Gastrocnemius medialis (tissue), 4 donors: ENCODE measurements at places on chromosomes 11 and 22.

DNA sequence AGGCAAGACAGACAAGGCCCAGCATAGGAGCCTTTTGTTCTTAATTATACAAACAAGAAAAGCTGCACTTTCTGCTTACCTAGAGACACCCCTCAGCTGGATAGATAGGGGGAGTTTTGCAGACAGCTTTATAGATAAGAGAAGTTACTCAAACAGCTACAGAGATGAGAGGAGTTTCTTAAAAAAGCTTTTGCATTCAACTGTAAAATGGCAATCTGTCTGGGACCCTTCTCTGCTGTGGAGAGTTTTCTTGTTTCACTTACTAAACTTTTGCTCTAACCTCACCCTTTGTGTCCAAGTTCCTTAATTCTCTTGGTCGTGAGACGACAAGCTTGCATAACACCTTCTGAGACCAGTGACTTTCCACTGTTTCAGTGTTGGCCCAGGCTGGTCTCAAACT lies 103.8 kb upstream of the CHORDC1 start:
- H3K4me3 ChIP-seq, result no peak overlapping the region
- DNase-seq, result no peak
- H3K27me3 ChIP-seq, result no peaks in the 10 kb centered on the region
- no peaks in the 10 kb centered on the region for H3K36me3 ChIP-seq
- no peaks in the 10 kb centered on the region for H3K4me1 ChIP-seq

GRCh38 chr11:118212781-118213191 lies 12.0 kb downstream of the JAML start:
- no peak overlapping the region for H3K4me3 ChIP-seq
- no peaks in the 10 kb centered on the region for H3K36me3 ChIP-seq
- DNase-seq, result no peak
- no peak overlapping the region for H3K27ac ChIP-seq
- peaks cover 14% of the 10 kb centered on the region for H3K27me3 ChIP-seq

- no peak overlapping the region for H3K4me3 ChIP-seq
- H3K27ac ChIP-seq, result no peak overlapping the region
- H3K36me3 ChIP-seq, result no peaks in the 10 kb centered on the region
- H3K4me1 ChIP-seq, result no peaks in the 10 kb centered on the region
- no peak for DNase-seq
These were observed 22.2 kb downstream of the CSTPP1 start for GRCh38 chr11:46958777-46959176.

GRCh38 chr11:20363500-20364340 lies at the start of gene HTATIP2:
Gene HTATIP2, plus strand, starts transcription at chr11:20363714. Its CDS starts 524 bp downstream, at chr11:20364238.
- H3K27me3 ChIP-seq, result no peaks in the 10 kb centered on the region
- peak within 1 kb of the TSS; percentile 98 for H3K4me3 ChIP-seq
- H3K27ac ChIP-seq, result peak within 1 kb of the TSS; percentile 97
- DNase-seq, result peak; percentile 63

GRCh38 chr11:75591371-75591770 lies 29.3 kb downstream of the SERPINH1 start:
- H3K27me3 ChIP-seq, result no peaks in the 10 kb centered on the region
- DNase-seq, result no peak
- H3K36me3 ChIP-seq, result no peaks in the 10 kb centered on the region
- no peak overlapping the region for H3K27ac ChIP-seq

GRCh38 chr22:21803811-21804249 lies 63.6 kb downstream of the MAPK1 start:
- H3K27me3 ChIP-seq, result no peaks in the 10 kb centered on the region
- H3K27ac ChIP-seq, result no peak overlapping the region
- no peak overlapping the region for H3K4me3 ChIP-seq
- H3K4me1 ChIP-seq, result no peaks in the 10 kb centered on the region

DNA sequence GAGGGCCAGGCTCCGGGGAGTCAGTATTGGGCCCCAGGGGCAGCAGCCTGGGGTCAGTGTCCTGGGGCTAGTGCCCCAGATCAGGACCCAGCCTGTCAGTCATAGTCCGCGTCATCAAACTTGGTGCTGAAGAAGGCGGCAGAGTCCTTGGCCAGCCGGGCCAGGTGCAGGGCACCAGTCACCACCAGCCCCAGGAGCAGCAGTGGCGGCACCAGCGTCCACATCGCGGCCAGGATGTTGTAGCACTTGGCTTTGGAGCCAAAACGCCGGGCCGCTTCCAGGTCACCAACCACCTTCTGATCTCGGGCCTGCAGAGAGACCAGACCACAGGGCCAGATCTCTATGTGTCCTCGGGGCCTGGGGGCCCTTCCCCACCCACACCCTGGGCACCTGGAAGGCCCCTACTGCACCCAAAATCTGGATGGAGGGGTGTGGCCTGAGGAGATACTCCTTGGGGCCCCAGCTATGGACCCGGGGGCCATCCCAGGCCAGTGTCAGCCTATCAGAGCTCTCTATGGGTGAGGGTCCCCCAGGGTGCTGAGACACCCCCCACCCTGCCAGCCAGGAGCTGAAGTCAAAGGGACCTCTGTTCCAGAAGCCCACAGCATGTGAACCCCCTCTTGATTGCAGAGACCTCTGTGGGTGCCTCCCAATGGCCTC lies 790 bp downstream of the IFITM5 start:
- no peaks in the 10 kb centered on the region for H3K4me1 ChIP-seq
- H3K27ac ChIP-seq, result no peak overlapping the region
- no peak overlapping the region for H3K4me3 ChIP-seq
- no peaks in the 10 kb centered on the region for H3K36me3 ChIP-seq
- no peaks in the 10 kb centered on the region for H3K27me3 ChIP-seq

DNA sequence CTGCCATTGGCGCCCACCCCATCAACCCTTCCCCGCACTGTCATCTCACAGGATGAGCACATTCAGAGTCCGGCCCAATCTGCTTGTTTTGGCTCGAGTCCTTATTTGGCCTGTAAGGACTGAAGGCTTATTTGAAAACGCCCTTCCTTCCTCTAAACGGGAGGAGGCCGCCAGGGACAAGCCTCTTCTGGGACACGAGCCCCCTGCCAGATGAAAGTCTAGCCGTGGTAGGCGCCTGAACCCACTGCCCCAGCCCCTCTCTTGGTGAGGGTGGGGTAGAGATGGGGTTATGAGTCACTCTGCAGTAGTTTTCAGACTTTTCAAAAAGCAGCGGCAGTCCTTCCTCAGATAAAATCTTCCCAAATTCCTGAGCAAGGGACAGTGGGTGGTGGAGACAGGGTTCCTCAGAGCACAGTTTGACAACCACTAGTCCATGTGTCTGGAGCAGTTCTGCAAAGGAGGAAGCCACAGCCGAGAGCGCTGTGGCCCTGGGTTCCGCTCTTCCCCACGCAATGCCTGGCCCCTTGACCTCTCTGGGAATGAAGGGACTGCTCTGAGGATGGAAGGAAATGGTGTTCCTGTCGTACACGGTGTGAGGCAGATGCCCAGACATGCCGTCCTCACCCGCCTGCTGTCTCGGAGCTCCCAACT lies 57.0 kb downstream of the MYH9 start:
- H3K27me3 ChIP-seq, result no peaks in the 10 kb centered on the region
- H3K27ac ChIP-seq, result peak overlapping the region; percentile 84
- no peak for DNase-seq
- no peaks in the 10 kb centered on the region for H3K36me3 ChIP-seq
- peaks cover 86% of the 10 kb centered on the region for H3K4me1 ChIP-seq

DNA sequence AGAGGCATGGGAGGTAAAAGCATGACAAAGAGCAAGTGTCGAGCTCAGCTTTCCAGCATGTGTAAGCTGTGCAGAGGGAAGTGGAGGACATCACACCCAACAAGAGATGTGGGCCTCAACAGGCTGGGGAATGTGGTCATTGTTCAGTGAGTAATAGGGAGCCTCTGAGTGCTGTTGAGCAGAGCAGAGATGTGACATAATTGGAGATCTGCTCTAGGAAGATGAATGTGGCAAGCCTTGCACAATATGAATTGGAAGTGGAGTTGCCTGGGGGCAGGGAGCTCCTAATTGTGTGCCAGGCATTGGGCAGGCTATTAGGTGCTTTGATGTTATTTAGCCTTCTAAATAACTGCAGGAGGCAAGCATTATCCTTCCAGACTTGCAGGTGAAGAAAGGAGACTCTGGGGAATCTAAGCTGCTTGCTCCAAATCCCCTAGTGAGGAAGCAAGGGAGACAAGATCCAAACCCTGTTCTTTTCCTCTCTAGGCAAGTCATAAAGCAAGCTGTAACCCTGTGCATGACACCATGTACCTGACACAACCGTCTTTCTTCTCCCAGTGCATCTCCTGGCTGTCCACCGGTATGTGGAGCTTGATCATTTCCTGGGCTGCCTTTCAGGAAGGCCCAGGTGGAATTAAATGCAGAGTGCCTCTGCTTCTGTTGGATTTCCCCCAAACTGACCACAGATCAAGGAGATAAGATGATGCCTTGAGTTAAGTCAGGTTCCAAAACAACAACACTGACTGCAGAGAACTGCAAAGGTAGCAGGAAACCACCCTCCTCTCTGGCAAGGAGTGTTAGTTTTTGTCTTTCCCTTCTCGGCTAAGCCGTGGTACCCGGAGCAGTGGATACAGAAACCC lies 221.4 kb downstream of the TENM4 start:
- no peaks in the 10 kb centered on the region for H3K36me3 ChIP-seq
- peaks cover 8% of the 10 kb centered on the region for H3K27me3 ChIP-seq
- no peak overlapping the region for H3K27ac ChIP-seq
- DNase-seq, result no peak
- no peaks in the 10 kb centered on the region for H3K4me1 ChIP-seq

GRCh38 chr11:37616291-37616690 lies 1018.3 kb upstream of the RAG2 start:
- H3K36me3 ChIP-seq, result no peaks in the 10 kb centered on the region
- H3K4me1 ChIP-seq, result no peaks in the 10 kb centered on the region
- no peak for DNase-seq
- H3K27me3 ChIP-seq, result no peaks in the 10 kb centered on the region

DNA sequence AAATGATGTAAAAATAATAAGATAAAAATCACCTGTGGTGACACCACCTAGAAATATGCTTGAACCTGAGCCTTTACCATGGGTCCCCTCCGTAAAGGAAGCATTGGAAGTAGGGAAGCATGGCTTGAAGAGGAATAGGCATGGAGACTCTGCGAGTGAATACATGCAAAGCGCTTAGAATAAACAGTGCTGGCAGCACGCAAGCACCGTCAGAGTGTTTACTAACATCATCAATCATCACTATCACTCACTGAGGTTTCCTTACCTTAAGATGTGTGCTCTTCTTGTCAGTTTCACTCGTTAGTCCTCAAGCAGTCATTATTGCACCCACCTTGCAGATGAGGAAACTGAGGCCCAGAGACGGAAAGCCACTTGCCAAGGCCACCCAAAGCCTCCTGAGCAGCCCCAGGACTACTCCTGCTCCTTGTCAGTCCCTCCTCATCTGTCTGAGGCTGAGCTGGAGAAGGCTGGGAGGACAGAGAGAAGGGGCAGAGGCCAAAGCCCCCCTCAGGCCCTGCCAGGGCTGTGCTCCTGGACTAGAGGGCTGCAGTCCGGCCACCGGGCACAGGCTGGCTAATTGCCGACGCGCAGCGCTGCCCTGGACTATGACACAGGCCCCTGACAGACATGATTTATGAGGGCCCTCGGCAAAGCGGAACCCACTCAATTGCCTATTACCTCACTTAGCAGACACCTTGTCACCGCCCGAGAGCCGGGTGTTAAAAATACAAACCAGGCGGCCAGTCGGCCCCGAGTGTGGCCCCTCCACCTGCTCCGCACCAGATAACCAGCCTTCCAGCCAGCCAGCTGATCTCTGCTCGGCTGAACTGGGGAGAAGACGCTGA lies 168.9 kb downstream of the MN1 start:
- no peaks in the 10 kb centered on the region for H3K36me3 ChIP-seq
- no peaks in the 10 kb centered on the region for H3K27me3 ChIP-seq
- peaks cover 15% of the 10 kb centered on the region for H3K4me1 ChIP-seq
- no peak for DNase-seq

DNA sequence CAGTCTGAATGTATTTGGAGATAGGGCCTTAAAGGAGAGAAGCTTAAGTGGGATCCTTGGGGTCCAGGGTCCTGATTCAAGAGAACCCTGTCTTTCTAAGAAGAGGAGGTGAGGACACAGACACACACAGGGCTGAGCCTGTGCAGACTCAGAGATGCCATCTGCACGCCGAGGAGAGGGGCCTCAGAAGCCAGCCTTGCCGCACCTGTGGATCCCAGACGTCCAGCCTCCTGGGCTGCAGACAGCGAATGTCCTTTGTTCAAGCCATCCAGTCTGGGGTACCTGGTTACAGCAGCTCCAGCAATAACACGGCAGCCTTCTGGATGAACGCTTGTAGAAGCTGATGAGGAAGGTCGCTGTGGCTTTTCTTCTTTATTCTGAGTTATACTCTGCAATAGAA lies 1086.1 kb downstream of the BRD1 start:
- H3K4me1 ChIP-seq, result no peaks in the 10 kb centered on the region
- DNase-seq, result no peak
- H3K36me3 ChIP-seq, result no peaks in the 10 kb centered on the region
- no peak overlapping the region for H3K27ac ChIP-seq

GRCh38 chr22:19823191-19823901 lies 31.3 kb downstream of the GNB1L start:
- no peaks in the 10 kb centered on the region for H3K27me3 ChIP-seq
- H3K4me1 ChIP-seq, result peaks cover 6% of the 10 kb centered on the region
- no peak for DNase-seq
- no peaks in the 10 kb centered on the region for H3K36me3 ChIP-seq

DNA sequence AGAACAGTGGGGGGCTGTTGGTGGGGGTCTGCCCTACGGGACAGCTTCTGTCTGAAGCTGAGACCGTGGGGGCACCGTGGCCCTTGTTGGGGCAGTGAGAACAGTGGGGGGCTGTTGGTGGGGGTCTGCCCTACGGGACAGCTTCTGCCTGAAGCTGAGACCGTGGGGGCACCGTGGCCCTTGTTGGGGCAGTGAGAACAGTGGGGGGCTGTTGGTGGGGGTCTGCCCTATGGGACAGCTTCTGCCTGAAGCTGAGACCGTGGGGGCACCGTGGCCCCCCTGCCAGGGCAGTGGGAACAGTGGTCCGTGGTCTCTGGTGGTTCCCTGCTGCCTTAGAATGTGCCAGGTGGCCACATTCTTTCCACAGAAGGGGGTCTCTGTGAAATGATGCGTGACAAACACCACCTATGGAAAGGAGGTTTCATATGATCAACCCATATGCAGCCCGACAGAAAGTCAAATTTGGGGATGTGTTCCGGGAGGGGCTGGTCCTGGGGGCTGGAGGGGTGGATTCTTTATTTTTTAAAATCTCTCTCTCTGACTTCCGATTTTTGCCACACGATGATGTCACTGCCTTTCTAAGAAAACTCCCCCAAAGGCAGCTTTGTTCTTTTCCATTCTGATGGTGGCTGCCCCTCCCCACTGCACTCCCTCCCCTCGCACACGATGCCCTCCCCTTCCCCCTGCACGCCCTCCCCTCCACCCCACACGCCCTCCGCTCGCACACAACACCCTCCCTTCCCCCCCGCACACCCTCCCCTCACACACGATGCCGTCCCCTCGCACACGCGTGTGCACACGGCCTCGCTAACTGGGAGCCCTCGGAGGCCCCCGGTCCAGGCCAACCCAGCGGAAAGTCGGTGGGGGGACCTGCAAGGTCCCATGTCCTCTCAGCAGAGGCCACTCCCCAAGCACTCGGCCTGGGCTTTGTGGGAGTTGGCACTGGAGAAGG lies 1186.5 kb downstream of the BRD1 start:
- H3K27ac ChIP-seq, result no peak overlapping the region
- no peak overlapping the region for H3K4me3 ChIP-seq
- no peaks in the 10 kb centered on the region for H3K36me3 ChIP-seq
- no peaks in the 10 kb centered on the region for H3K4me1 ChIP-seq
- H3K27me3 ChIP-seq, result no peaks in the 10 kb centered on the region
